ENCODE measurements at places on chromosomes 6 and 20.

DNA sequence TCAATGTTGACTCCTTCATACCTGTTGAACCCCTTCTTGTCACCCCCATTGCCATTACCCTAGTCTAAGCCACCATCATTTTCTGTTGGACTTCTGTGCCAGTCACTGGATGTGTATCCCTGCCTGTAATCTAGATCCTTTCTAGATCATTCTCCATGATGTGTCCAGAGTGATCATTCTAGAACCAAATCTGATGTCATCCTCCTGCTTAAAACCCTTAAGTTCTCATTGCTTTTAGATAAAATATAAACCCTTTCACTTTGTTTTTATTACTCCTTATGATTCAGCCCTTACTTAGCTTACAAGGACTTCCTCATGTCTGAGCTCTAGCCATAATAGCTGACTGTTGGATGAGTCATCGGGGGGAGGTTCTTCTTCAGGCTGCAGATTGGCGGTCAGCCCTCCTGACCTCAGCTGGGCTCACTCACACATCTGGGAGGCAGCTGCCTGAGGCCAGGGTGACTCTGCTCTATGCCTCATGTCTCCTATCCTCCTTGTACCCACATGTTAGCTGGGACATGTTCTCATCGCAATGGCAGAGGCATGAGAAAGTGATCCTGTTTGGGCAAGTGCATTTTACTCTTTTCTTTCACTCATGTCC lies 287.6 kb downstream of the ESR1 start:
- DNase-seq = no peak

DNA sequence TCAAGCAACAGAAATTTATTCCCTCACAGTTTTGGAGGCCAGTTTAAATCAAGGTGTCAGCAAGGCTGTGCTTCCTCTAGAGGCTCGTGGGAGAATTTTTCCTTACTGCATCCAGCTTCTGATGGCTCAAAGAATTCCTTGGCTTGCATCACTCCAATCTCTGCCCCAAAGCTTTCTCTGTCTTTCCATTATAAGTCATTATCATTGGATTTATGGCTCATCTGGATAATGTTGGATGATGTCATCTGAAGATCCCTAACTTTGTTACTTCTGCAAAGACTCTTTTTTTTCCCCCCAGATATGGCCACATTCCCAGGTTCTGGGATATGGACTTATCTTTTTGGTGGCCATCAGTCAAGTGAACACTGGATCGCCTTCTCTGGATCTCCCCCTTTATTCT lies 146.3 kb upstream of the B3GAT2 start:
- DNase-seq = no peak

GRCh38 chr20:23995905-23996666 lies 7.5 kb upstream of the GGTLC1 start:
- peak; percentile 30 for DNase-seq

GRCh38 chr6:44332585-44332984 lies 9.9 kb upstream of the SPATS1 start:
- no peak for DNase-seq

GRCh38 chr20:35240083-35240810 lies 13.8 kb downstream of the MMP24 start:
- DNase-seq = no peak

GRCh38 chr6:143060806-143061596 lies at the start of gene AIG1:
AIG1 (plus strand) TSS chr6:143060889; CDS start chr6:143060926, 37 bp downstream.
- DNase-seq = peak; percentile 18

GRCh38 chr6:72626126-72626525 lies 4.3 kb downstream of the KCNQ5 start:
- DNase-seq = no peak

DNA sequence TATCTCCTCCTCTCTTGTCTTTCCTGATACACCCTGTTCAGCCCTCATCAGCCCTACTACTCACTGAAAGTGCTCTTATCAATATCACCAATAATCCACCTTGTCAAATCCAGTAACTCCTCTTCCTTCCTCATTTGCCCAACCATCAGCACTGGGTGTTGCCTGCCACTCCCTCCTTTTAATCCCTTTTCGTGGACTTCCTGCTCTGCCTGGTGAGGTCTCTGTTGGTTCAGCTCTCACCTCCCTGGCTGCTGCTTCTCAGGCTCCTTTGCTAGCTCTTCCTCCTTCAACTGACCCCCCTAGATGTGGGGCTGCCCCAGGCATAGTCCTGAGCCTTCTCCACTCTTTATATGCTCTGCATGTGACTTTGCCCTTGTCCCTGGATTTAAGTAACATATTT lies 92.5 kb downstream of the PREP start:
- no peak for DNase-seq

GRCh38 chr20:258269-258858 lies 840 bp downstream of the DEFB132 start:
- DNase-seq = no peak

- DNase-seq = peak; percentile 20
Measured at GRCh38 chr6:122322824-122323223, 76.6 kb upstream of the HSF2 start.

DNA sequence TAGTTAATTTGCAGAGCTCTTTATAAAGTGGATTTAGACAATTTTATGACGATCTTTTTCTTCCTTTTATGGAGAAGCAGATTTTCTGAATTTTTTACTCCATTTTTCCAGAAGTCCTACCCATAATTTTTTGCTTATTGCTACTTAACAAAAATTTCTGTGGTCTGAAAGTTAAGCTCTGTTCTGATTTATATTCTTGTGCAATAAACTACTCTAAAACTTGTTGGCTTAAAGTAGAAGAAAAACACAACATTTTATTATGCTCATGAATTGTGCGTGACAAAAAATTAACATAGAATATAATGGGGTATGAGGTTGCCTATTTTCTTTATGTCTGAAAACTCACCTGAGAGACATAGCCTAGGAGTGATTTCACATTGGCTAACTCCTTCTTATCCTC lies 2.6 kb downstream of the DEFB113 start:
- DNase-seq = no peak

DNA sequence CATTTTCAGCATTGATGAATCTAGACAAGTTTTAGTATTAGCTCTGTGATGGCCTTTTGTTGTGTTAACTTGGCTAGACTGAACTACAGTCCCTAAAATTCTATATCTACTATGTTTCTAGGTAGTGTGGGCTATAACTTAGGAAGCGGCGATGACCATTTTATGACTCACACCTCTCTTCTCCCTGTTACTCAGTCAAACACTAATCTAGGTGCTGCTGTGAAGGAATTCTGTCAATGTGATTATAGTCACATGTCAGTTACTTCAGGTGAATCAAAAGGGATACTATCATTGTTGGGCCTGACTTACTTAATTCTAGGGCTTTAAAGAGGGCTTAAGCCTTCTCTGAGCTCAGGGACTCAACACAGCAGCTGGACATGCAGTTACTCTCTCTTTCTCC lies 691.5 kb upstream of the MAP3K7 start:
- DNase-seq = no peak

GRCh38 chr6:142879076-142879475 lies 65.9 kb downstream of the HIVEP2 start:
- no peak for DNase-seq

DNA sequence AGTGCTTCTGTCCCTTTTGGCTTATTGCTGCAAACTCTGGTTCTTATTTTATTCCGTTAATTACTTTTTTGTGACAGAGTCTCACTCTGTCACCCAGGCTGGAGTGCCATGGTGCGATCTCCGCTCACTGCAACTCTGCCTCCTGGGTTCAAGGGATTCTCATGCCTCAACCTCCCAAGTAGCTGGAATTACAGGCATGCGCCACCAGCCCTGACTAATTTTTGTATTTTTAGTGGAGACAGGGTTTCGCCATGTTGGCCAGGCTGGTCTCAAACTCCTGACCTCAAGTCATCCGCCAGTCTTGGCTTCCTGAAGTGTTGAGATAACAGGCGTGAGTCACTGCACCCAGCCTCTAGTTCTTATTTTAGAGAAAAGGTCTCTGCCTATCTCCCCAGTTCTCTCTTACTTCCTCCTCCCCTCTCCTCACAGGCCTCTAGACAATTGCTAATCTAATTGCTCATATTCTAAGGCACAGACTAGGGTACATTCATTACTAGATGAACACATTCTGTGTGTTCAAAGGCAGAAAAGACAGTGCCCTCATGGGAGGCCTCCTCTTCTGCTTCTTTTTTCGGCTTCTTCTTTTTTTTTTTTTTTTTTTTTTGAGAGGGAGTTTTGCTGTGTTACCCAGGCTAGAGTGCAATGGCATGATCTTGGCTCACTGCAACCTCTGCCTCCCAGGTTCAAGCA lies 27.0 kb downstream of the EDEM2 start:
- no peak for DNase-seq

DNA sequence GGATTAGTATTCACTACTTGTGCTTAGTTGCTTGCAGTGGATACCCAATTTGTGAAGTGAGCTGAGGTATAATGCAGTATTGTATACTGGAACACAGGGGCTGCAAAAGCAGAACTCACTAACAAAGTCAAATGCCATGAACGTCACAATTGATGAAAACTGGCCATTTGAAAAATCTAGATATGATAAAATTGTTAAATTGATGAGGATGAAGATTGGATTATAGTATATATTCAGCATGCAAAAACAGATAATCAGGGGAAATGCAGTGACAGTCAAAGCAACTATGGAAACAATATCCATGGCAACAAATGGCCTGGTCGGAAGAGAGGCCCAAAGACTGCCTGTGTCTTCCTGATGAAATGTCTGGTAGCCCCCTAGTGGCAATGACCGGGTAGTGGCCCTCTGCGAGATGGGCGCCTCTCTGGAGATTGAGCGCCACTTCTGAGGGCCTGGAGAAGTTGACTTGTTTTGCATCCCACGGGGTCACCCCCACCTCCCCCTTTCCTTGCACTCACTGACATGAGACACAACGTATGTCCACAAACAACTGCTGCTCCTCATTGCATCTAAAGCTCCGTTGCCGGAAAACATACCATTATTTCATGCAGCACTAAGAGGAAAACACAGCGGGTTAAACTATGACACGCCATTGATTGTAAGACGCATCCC lies 43.6 kb downstream of the C6orf15 start:
- DNase-seq = peak; percentile 95

- peak; percentile 78 for DNase-seq
Measured at GRCh38 chr6:150004783-150005717, 20.3 kb downstream of the RAET1L start.

- DNase-seq = no peak
Measured at GRCh38 chr6:95574811-95575210, 2.5 kb upstream of the MANEA start.

- no peak for DNase-seq
Measured at GRCh38 chr20:31839782-31840487, 5.5 kb downstream of the FOXS1 start.

DNA sequence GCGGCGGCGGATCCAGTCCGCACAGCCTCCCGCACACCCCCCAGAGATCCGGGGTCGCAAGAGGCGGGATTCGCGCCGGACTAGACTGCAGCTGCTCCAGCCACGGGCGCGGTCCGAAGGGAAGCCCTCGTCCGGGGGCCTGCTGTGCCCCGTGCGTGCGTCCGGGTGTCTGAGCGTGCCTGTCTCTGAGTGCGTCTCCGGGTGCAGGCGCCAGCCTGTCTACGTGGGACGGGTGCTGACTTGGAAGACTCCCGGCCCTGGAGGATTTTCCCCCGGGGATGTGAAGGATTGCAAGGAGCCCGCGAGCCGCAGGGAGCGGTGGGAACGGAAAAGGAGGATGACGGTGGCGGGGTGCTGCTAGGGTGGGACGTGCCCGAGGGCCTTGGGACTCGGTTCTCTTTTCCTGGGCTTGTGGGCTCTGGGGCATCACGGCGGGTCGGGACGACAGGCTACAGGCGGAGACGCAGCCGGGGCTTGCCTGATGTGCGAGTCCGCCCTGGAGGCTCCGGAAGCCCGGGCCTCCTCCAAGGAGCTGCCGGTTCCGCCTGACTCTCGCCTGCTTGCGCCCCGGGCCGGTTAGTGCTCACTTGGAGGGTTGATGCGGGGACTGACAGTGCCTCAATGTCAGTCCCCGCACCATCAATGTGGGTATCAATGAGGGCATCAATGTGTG lies 5.7 kb downstream of the MAFB start:
- no peak for DNase-seq

GRCh38 chr6:11251553-11252360 lies 19.3 kb upstream of the NEDD9 start:
- no peak for DNase-seq

DNA sequence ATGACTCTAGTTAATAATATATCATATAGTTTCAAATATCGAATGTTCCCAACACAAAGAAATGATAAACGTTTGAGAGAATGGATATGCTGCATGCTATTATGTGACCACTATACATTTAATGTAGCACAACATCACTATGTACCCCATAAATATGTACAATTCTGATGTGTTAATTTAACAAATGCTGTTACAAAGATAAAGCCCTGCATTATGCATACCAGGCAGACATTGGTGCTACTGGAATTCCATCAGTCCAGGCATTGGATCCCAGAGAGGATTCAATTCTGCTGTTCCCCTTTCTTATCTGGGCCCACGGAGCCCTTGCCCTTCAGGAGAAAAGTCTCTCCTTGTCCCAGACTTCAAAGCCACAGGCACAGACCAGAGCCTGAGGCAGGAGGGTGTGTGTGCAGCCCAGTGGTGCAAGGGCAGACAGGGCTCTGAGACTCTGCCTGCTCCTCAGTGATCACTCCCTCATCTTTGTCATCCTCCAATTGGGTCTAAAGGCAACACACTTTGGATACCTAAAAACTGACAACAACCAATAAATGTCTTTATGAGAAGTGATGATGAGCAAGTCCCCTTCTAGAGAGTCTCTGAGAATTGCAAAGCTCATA lies 45.2 kb downstream of the PSMG4 start:
- DNase-seq = no peak

DNA sequence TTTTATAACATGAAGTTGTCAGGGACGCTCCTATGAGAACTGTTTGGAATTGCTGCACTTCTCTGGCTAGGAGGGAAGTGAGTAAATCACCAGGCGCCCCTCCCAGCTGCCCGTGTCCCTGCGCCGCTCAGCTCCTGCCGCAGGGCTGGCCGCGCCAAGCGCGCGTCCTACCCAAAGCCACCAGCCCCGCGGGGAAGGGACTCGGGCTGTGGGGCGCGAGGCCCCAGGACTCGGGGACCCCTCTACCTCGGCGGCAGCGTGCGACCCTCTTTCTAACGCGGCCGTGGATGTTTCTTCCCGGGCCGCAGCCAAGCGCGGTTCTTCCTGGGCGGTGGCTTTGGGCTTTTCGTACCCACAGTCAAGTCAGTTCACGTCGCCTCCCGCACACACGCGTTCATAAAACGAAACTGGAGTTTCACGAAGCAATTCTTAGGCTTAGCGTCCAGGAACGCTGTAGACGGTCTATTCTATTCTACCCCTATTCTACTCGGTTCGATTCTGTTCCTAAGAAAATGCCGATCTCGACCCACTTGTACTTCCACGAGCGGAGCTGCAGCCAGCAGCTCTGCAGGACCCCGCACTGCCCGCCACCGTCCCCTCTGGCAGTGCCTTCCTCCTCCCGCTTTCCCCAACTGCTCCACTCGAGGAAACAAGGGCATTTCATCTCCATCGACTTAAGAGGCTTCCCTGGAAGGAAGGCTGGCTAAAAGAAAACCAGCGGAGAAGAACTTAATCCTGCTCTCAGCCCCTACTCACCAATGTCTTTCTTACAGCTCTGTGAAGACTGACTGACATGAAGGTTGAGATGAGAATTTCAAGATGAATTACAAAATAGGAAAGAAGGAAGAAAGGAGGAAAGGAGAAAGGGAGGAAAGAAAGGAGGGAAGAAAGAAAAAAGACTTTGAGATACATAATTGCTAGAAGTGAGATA lies 15.4 kb downstream of the FOXC1 start:
- DNase-seq = no peak

GRCh38 chr6:5595184-5595583 lies 333.9 kb downstream of the FARS2 start:
- DNase-seq = no peak

Data from NCI-H748 treated with DMSO at 0.1 percent for 48 hours (cell line).